D721Med (cell line): ENCODE measurements at places on chromosomes 1 and 21.

DNA sequence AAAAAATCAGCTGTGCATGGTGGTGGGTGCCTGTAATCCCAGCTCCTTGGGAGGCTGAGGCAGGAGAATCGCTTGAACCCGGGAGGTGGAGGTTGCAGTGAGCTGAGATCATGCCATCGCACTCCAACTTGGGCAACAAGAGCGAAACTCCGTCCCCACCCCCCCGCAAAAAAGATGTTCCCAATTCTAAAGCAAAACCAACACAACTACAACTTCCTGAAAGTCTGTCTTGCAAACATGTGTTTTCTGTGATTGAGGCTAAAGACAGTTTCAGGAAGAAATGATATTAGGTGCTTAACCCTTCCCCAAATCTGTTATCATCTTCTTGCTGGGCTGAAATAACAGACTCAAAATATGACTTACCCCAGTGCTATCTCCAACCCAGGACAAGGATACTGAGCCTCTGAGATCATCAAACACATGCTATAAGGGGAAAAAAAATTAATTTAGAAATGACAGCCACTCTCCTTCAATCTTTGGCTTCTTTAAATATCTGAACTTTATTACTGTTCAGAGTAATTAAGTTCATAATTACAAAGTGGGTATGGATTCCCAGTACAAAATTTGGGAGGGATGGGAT lies 28.5 kb downstream of the SORT1 start:
- DNase-seq = no peak

- no peak for DNase-seq
Measured at GRCh38 chr1:43214501-43215444, 42.6 kb downstream of the CFAP57 start.

DNA sequence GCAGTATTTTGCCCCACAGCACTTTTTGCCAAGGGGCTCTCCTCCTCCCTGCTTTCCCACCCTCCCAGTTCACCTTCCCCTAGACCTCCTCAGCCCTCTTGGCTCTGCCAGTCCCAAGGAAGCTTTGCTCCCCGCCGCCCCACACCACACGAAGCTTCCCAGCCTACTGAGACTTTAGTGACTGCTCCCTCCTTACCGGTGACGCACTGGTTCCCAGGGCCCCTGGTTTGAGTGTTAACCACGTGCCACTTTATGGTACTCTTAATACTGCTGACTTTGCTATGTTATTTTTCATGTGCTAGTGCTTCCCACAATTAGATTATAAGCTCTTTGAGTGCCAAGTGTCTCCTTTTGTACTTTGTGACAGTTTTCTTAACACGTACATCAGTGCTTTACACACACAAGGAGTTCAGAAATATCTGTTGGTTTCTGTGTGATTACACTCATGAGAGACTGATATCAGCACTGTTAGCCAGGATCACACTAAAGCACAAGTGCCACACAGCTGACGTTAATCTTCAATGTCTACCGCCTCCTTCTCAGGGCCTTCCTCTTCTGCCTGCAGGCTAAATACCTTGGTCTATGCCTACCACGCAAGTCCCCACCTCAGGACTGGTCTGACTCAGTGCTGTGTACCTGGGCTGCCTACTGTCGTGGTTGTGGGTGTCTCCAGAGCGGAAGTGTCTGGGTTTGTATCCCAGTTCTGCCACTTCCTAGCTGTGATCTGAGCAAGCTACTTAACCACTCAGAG lies 61.0 kb downstream of the DNTTIP2 start:
- no peak for DNase-seq

DNA sequence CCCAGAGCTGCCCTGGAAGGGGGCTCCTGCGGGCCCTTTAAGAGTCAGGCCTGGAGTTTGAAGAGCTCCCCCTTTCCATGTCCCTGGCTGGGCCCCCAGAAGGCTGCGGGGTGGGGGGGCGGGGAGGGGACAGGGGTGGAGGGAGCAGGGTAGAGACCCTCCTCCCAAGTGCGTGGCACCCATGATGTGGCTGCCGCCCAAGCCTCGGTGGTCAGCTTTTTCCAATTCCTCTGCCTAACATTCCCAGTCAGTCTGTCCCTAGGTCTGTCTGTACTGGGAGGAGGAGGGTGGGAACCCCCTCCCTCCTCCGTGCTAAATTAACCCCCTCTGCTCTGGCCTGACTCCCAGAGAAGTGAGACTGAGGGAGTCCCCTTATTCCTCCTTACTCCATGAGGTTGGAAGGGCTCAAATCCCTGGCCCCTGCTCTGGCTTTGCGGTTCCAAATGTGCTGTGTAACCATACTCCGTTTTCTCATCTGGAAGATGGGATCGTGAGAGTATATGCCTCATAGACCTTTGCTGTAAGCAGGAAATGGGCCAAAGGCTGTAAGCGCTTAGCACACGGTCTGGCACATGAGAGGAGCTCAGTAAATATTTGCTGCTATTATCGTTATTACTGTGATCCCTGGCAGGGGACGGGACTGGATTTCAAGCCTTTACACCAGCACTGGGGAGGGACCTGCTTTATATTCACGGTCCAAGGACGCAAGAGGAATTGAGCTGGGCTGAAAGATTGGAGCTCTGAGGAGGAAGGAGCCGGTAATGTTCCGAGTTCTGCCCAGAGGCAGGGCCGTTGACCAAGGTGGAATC lies 658 bp upstream of the COL16A1 start:
- DNase-seq = no peak

DNA sequence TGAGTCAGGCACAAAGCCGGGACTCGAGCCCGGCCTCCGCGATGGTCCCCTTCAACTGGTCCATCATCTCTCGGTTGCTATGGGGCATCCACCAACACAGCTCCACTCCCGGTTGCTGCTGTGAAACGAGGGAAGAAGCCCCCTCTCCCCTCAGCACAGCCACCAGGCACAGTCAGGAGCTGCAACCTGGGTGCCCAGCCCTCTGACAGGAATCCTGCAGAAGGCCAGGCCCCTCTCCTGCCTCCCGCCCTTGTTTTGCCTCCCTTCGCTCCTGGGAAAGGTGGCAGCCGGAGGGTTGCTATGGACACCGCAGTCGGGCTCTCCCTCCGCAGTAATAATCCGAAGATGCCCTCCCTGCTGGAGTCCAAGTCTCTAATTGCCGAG lies 8.9 kb upstream of the KCNN3 start:
- DNase-seq = no peak

- no peak for DNase-seq
Measured at GRCh38 chr1:29786195-29786594, 549.9 kb downstream of the PTPRU start.
